ENCODE measurements at places on chromosomes 1 and 21.

- DNase-seq: no peak
Observed at GRCh38 chr1:44408212-44408582, 3.1 kb downstream of the RNF220 start.

GRCh38 chr1:7613106-7613850, 157.8 kb upstream of the VAMP3 start:
- DNase-seq: no peak

DNA sequence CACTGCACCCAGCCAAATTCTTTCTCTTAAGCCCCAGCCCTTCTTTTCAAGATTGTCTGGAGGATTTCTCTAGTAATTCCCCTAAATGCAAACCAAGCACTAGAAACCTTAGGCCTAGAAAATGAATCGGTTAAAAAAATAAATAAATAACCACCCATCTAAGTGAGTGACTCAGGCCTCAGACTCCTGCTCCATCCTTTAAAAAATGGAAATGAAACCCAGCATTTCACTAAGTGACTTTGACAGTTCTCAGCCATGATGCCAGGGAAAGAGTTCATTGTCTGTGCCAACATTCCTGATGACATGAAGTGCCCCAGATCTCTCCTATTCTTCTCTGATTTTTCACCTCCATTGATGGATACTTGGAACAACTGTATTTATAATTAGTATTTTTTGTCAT, 415.2 kb upstream of the DAB1 start:
- DNase-seq: no peak

- DNase-seq: no peak
Observed at GRCh38 chr1:26287033-26287711, 7.3 kb downstream of the SH3BGRL3 start.

GRCh38 chr1:166153525-166154314, 13.1 kb downstream of the FAM78B start:
- DNase-seq: no peak

GRCh38 chr1:211336161-211336560, 9.5 kb downstream of the TRAF5 start:
- DNase-seq: no peak

- DNase-seq: no peak
Observed at GRCh38 chr1:12461754-12462153, 156.3 kb downstream of the DHRS3 start.

DNA sequence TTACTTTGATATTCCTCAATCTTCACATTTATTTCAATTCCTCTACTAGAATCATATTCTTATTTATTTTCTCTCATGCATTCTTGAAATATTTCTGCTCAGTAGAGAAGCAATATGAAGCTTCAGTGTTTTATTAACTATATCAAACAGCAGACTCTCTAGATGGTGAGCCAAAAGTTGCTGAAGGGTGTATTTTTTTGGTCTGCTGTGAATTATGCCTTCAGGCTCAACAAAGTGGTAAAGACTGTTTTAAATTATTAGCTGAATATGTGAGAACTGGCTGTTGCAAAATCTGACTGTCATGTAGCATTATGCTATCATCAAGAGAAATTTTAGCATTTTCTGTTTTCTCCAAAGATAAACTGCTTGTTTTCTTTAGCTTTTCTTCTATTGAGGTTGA, 24.9 kb upstream of the CDC42BPA start:
- DNase-seq: no peak

GRCh38 chr1:6450943-6451373, 15.0 kb downstream of the TNFRSF25 start:
- DNase-seq: no peak

- DNase-seq: no peak
Observed at GRCh38 chr1:207711285-207711684, 40.6 kb upstream of the CD46 start.

DNA sequence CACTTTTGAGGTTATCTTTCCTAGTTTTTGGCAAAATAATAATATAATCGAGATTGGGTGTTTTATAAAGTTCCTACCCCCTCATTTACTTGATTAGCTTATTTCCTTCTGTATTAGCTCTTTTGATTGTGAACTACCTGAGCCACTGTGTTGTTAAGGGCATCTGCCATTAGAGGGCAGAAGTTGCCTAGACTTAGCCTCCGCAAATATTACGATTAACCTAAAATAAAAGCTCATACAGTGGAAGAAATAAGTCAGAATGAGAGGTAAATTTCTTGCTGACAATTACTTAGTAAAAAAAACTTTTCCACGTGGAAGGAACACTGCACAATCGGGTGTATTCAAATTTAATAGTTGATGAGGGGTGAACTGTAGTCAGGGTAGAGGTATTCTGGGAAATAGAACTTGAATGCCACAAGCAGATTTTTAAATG, 2.3 kb downstream of the H3-3A start:
- no peak for DNase-seq

GRCh38 chr1:10701145-10701544, 95.3 kb downstream of the CASZ1 start:
- no peak for DNase-seq

DNA sequence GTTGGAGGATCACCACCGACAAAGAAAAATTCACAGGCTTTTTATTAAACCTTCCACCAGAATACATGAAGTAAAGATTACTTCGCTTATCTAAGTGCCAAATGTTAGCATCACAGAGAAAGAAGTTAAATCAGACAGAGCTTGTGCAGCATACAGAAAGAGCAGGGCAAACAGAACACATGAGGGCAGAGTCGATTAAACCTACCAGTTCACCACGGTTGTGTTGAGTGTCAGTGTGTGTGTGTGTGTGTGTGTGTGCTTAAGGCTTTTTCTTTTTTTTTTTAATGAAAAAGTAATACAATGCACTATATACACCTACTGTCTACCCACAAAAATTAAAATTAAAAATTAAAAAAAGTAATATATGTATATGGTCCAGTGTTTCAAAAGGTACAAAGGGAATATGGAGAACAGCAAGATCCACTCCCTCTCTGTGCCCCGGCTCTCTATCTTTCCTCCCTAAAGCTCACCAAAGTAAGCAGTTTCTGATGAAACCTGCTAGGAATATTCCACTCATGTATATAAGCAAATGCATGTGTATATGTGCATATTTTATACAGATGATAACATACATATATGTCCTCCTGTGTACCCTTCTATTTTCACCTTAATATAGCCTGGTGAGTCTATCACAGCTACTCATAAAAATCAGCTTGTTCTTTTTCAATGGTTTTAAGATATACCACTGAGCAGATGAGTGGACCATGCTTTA, 17.7 kb downstream of the YIPF1 start:
- no peak for DNase-seq

- DNase-seq: no peak
Observed at GRCh38 chr1:223430236-223430635, 37.0 kb downstream of the CCDC185 start.

- no peak for DNase-seq
Observed at GRCh38 chr1:16094453-16095158, 21.2 kb upstream of the FAM131C start.

- no peak for DNase-seq
Observed at GRCh38 chr1:54391450-54392209, 14.6 kb downstream of the SSBP3 start.

GRCh38 chr1:30807318-30808066, 49.9 kb upstream of the LAPTM5 start:
- no peak for DNase-seq

GRCh38 chr1:224528900-224529299, 87.2 kb upstream of the CNIH3 start:
- no peak for DNase-seq

DNA sequence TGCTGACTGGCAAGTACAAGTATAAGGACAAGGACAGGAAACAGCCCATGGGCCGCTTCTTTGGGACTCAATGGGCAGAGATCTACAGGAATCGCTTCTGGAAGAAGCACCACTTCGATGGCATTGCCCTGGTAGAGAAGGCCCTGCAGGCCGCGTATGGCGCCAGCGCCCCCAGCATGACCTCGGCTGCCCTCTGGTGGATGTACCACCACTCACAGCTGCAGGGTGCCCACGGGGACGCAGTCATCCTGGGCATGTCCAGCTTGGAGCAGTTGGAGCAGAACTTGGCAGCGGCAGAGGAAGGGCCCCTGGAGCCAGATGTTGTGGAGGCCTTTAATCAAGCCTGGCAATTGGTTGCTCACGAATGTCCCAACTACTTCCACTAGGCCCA, 32.0 kb downstream of the SLC16A1 start:
- DNase-seq: no peak

DNA sequence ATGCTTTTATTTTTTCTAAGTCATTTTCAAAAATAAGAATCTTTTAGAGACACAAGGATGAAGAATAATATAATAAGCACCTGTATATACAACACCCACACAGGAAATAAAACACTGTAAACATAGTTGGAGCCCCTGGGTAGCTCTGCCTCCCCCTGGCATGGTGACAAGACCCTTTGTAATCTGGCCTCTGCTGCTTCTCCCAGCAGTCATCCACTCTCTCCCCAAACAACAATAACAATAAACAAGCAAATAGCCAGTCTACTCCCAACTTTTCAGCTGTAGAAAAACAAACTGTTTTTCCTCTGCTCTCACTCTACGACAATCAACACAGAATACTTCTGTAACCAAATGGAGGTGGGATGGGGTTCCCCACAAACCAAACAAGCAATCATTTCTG, 110.1 kb downstream of the CSMD2 start:
- DNase-seq: no peak

DNA sequence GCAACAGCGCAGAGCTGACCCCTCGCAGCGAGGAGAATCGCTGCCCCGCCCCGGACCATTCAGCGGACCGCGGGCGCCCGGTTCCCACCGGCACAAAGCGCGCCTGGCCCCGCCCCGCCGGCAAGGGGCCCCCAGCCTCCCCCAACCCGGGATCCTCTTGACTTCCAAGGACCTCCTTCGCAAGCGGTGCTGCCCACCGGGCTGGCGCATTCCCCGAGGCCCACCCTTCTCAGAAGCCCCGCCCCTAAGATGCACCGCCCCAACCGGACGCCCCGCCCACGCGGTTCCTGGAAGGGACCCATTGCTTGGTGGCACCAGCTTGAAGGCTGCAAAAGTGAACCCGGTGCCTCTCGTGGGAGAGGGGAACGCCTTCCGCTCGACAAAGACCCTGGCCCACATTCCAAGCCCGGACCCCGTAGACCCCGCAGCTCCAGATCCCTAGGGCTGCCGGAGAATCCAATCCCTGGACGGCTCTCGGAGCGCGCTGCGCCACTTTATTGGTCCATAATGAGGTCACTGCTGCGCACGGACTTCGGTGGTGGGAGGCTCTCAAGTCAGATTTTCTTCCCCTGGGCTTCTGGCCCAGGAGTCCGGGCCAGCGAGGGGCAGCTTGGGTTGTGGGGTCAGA, 2.0 kb downstream of the HES3 start:
- no peak for DNase-seq

DNA sequence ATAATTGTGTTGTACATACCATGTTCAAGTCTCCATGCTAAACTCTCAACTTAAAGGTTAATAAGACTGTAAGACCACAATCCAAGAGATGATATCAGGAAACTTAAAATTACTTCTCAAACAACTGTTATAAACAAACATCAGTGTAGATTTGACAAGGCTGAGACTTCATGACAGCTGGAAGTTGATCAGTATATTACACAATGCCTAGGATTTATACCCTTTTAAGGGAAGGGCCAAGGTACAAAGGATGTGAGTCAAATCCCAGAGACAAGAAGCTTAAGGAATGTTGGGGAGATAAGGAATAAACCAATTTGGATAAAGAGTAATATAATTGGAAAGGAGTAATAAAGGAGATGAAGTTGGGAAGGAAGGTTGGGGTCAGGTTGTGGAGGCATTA, 98.8 kb downstream of the LBR start:
- DNase-seq: no peak

- DNase-seq: no peak
Observed at GRCh38 chr1:204295671-204296070, 64.1 kb downstream of the PLEKHA6 start.

- DNase-seq: no peak
Observed at GRCh38 chr1:17696417-17697301, 58.5 kb upstream of the ACTL8 start.

DNA sequence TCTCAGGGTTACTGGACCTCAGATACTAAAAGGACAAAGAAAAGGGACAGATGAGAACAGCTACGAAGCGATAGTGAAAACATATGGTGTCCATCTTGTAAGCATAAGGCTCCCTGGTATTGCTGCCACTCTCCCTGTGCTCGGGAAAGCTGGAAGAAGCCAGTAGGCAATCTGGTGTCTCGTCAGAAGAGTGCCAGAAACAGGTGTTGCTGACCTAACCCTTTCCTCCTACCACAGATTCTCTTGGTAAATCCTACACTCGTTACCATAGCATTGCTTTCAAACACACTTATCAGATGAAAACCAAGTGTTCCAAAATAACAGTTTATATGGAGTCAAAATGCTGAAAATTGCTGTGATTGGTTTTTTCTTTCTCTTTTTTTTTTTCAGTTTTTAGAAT, 146.3 kb downstream of the NRIP1 start:
- no peak for DNase-seq

DNA sequence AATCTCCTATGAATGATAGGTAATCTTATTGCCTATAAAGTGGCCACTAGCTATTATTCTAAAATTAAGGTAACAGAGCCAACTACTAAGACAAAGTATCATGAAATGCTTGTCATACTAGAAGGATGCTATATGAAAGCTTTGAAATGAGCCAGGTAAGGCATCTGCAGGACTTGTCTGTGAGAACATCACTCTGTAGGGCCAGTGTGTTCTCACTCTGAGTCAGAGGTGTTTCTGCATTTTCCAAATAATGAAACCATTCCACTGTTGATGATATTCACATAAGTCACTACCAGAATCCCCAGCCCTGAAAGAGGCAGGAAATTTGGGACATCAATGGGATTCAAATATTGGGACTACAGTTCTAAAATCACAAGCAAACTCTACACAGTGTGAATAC, 25.8 kb upstream of the GBP5 start:
- no peak for DNase-seq

GRCh38 chr1:107459204-107459904, 318.5 kb downstream of the NTNG1 start:
- DNase-seq: no peak

GRCh38 chr1:77476475-77476874, 194.7 kb downstream of the AK5 start:
- DNase-seq: no peak
